CD4-positive, alpha-beta T cell treated with Interleukin-6 for 4 hours (primary cell): ENCODE measurements at places on chromosomes 3 and 15.

DNA sequence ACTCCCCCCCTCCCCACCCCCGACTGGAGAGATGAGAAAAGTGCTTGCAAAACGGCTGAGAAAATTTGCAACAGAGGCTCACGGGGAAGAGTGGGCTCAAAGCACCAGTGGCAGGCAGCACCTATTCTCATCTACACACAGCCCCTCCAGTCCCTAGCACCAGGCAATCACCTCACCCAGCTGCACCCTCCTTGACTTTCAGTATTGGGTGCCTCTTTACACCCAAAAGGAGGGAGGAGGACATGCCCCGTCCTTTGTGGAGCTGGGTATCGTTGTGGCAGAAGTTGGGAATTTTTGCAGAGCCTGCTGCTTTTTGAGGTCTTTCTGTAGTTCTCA, 182.8 kb upstream of the TOPAZ1 start:
- no peak for DNase-seq

DNA sequence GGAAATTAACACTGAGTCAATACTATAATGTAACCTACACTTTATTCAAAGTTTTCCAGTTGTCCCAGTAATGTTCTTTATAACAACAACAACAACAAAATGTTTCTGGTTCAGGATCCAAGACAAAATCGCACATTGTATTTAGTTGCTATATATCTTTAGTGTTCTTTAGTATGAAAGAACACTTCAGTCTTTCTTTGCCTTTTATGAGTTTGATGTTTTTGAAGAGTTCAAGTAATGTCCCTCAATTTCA, 7.6 kb upstream of the GRAMD1C start:
- no peak for DNase-seq

DNA sequence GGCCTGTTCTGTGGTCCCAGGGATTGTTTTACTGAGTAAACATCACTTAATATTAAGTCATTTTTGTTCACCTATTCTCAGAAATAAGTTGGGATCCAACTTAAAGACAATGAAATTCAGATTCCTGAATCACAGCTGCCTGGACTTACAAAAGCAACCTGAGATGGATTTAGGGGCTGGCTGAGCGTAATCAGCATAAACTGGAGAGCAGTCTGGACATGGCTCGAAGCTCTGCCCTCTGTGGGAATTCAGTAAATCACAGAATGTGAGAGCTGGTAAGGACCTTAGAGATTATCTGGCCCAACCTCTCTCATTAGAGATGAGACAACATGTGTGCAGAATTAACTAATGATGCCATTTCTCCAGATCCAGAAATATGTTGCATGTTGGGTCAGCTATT, 23.7 kb downstream of the CCDC80 start:
- no peak for DNase-seq

DNA sequence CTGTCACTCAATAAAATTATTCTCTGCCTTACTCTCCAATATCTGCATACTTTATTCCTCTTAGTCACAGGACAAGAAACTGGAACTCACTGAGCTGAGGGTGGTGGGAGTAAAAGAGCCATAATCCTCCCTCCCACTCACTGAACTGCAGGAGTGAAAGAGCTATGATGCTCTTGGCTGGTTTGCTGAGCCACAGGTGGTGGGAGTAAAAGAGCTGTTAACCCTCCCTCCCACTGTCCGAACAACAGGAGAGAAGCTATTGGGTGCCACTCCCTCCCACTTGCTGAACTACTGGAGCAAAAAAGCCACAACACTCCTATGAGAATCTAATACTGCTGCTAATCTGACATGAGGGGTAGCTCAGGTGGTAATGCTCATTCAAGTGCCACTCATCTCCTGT, 391.0 kb downstream of the NSUN3 start:
- DNase-seq: no peak

DNA sequence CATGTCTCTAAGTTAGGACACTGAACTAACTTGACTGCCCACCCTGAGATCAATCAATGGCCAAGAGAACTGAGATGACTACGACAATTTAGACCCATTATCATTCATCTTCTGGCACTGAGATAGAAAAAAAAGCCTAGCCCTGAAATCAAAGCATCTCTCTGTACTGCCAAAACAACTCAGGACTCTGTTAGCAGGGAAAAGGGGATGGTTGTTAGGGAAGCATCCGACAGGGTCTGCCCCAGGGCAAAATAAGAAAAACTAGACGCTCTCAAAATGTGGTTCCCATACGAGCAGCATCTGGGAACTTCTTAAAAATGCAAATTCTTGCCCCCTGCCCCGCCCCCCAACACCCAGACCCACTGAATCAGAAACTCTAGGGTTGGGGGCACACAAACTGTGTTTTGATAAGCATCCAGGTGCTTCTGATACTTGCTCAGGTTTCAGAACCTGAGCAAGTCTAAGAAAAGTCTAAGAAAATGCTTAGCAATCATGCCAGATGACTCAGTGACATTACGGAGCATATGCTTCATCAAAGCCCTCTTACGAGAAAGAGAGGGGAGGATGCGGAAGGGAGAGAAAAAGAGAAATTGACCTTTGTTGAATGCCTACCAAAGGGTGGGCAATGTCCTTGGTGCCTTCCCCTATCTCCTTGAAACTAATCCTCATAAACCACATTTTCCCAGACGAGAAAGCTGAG, 172.8 kb upstream of the HES1 start:
- DNase-seq: no peak

GRCh38 chr3:14423197-14423743, 20.9 kb downstream of the SLC6A6 start:
- no peak for DNase-seq

DNA sequence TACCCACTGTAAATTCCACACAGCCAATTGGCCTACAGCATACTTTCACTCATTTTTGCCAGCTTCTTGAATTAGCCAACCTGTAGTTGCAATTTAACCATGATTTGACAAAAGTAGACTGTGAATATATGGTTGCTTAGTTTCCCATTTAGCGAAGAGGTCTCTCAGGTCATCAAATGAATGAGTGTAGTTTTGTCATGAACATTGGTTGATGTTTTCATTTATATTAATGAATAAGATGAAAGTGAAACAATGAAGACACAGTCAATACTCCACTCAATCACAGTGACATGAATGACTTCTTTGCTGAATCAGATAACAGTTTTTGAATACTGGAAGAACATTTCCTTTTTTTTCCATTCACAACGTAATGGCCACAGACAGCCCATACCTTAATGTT, 15.3 kb upstream of the FAM3D start:
- no peak for DNase-seq

DNA sequence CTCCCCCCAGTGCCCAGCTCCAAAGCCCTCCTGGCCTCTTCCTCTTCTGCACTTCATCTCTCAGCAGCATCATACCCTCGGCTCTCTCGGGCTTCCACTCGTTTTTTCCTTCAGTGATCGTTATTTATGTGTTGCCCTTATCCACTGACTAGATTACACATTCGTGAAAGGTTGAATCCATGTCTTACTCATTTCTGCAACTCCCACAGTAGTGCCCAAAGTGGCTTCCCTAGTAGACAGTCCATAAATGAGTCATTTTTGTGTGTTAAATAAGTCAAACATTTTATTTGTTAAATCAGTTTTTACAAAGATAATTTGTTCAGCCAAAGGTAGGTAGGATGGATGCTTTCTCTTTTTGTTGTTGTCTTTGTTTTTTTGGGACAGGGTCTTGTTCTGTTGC, 87.4 kb downstream of the CRTC3 start:
- no peak for DNase-seq

DNA sequence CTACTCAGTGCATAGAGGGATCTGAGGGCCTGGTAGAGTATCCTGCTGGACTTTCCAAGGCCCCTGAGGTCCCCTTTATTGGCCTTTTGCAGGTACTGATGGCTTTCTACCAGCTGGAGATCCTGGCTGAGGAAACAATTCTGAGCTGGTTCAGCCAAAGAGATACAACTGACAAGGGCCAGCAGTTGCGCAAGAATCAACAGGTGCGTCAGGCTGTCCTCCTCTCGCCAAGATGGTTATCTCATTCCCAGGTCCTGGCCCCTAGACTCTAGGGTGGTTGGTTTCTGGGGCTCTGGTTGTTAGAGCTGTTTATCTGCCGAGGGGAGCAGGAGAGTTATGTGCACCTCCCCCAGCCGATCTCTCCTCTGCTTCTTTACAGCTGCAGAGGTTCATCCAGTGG, 9.3 kb downstream of the EIF2B5 start:
- no peak for DNase-seq

DNA sequence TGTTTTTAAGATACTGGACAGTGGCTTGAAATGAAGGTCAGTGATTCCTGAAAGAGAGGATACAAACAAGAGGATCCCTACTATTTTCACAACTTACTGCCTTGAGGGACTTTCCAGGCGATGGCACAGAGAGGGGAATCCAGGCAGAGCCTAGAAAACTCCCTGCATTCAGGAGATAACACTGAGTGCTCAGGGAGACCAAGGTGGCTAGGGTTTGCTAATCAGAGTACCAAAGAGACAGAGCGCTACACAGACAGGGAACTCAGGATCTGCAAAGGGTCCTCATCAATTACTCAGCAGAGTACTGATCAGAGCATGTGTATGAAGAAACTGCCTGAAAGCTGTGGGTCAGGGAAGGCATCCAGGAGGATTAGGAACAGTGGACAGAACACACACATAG, 11.7 kb upstream of the MRPS22 start:
- no peak for DNase-seq

GRCh38 chr15:86021281-86022264, 58.1 kb upstream of the AGBL1 start:
- no peak for DNase-seq

- no peak for DNase-seq
Measured at GRCh38 chr3:126316501-126316939, 40.7 kb downstream of the KLF15 start.

DNA sequence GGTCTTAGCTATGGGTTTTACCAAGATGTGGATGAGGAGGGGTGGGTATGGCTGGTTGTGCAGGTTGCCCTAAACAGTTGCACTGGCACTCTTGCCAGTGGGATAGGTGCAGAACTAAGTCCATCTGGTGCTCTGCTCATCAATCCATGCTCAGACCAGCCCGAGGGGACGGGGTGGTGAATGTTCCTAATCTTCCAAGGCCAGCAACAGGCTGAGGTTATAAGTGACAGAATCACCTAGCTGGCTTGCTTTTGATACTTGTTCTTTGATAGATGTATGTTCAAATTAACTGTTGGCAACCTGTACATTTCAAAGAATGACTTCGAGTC, 53.5 kb upstream of the CCR2 start:
- no peak for DNase-seq

- no peak for DNase-seq
Measured at GRCh38 chr3:99473321-99473751, 165.1 kb upstream of the COL8A1 start.

DNA sequence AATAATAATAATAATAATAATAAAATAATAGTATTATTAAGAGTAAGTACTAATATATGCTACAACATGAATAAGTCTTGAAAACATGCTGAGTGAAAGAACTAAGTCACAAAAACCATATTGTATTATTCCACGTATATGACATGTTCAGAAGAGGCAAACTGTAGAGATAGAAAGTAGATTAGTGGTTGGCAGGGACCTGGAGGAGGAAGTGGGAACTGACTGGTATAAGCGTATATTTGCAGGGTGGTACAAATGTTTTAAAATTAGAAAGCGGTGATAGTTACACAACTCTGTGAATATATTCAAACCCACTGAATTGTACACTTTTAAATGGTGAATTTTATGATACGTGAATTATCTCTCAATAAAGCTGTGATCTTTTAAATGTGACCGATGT, 32.8 kb downstream of the LRRK1 start:
- no peak for DNase-seq

DNA sequence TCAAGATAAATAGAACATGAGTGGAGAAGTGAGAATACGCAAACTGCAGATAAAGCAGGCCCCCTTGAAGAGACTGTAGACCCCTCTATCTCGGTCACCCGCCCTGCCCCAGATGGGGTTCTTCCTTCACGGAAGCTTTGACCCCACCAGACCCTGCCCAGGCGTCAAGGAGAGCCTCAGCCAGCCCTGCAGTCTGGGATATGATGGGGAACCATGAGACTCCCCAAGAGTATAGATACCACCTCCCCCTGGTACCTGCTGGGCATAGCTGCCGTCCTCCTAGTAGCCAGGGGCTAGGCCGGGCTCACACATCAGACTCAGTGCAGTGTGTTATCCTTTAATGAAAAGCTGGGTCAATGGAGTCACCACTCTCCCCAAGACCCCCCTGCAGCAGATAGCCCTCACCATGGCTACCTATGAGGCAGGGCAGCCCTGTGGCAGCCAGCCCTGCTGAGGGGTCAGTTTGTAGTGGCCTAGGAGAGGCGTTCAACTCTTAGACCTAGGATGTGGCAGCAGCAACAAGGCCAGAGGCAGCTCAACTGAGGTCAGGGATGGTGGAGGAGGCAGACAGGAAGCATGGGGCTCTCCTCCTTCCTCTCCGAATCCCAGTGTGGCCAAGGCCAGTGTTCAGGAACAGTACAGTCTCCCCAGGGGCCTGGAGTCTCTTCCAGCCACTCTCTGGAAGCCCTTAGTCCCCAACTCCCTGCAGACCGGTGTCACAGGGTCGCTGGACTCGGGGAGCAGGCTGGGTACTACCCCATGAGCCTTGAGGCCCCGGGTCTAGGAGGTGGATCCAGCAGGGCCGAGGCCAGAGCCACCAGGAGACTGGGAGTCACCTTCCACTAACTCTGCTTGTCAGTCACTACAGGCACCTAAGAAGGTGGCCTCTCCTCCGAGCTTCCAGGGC, 26.1 kb downstream of the PLXNB1 start:
- no peak for DNase-seq

- no peak for DNase-seq
Measured at GRCh38 chr3:17747890-17748247, 5.4 kb upstream of the TBC1D5 start.

GRCh38 chr3:3149560-3149959, 22.8 kb downstream of the TRNT1 start:
- DNase-seq: no peak

DNA sequence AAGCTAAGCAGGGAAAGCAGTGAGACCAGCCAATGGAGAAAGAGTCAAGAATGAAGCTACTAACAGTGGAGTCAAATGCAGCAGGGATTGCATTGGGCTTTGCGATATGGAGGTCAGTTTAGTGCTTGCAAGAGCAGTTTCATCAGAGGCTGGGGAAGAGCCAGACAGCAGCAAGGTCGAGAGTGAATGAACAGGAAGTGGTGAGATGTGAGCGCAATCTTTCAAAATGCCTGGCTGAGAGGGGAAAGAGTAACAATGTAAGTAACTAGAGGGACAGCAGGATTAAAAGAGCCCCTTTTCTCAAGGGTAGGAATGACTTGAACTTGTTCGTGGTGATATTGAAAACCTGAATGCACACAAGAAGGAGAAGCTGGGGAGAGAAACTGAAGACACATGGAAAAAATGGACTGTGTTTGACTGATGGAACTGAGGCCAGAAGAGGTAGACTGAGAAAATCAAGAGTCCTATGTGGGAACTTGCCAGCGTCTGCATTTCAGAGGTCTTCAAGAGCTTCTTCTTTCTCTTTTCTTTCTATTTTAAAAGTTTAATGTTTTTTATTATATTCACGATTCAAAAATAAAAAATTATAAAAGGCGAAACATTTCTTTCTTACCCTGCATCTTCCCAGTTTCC, 30.6 kb upstream of the GPR160 start:
- peak; percentile 56 for DNase-seq

DNA sequence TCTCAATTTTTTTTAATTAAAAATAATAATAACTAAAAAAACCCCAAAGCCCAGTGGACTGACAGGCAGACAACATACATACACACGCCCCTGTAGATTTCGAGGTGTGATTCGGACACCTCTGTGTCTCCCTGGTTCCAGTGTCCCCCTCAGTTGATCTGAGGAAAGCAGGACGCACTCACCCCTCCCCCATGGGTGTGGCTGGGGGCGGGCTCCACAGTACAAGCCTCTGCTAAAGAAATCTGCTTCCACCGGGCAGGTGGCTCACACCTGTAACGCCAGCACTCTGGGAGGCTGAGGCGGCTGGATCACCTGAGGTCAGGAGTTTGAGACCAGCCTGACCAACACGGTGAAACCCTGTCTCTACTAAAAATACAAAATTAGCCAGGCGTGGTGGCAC, 33.8 kb upstream of the BLM start:
- no peak for DNase-seq
